ENCODE measurements at places on chromosomes 5 and 9.

GRCh38 chr9:72790989-72791388 is 161.9 kb downstream of the ALDH1A1 start:
- DNase-seq = no peak

- DNase-seq = peak; percentile 56
These were observed 7.8 kb downstream of the EXOSC2 start for GRCh38 chr9:130701059-130702022.

DNA sequence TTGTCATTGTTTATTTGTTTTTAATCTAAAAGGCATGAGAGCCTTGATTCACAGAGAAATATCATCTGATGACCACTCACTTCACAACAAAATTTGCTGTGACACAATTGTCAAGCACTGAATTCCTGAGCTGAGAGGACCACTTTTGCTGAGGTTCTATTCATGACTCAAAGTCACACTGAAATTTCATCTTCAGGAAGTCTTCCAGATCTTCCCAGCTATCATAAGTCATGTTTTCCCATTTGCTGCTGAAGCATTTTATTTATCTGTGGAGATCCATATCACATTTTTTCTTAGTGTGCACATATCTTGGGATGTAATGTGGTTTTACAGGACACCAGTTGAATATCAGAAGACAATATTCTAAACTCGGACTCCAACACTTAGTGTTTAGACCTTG is 255.1 kb upstream of the TRIM32 start:
- no peak for DNase-seq

DNA sequence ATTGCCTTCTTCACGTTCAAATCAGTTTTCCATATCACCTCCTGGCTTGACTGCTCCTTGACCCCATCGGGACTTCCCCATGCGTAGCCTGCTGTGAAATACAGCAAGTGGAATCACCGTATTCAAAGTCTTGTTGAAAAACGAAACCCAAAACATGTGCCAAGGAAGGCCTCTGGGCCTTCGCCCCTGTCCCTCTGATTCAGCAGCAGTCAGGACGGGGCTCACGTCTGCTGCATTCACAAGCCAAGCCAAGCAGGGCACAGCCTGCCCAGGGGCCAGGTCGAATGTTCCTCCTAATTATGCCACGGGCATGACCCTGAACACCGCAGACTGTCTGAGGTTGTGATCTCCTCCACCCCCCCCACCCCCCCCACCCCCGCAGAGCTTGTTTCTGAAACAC is 960 bp upstream of the CTNND2 start:
- DNase-seq = no peak

DNA sequence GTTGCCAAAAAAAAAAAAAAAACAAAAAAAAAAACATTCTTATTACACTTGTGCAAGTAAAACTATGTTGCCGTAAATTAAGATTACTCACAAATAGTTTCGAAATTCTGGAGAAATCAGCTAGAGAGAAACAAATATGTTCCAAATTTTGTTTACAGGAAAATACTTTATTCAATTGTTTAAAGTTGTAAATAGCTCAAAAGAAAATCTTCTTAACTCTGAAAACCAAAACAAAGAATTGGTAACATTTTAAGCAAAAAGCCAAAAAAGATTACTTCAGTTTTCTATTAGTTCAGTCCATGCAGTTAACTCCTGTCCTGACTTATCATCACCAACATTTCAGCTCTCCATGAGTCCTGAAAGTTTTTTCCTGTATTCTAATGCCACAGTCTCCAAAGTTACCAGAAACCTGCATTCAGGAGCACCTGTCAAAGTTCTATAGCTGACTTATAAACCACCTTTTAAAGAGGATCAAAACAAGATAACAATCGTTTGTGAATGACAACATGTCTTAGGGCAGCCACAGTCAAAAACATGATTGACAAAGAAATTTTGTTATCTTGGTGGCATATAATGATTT is 194.1 kb downstream of the RANBP17 start:
- DNase-seq = no peak
